ENCODE measurements at places on chromosomes 2 and 18.
A peak's percentile ranks its signal among the peaks of the same experiment; 100 is the strongest.

GRCh38 chr18:75546964-75547363, 119.5 kb upstream of the SMIM21 start:
- no peak for DNase-seq

DNA sequence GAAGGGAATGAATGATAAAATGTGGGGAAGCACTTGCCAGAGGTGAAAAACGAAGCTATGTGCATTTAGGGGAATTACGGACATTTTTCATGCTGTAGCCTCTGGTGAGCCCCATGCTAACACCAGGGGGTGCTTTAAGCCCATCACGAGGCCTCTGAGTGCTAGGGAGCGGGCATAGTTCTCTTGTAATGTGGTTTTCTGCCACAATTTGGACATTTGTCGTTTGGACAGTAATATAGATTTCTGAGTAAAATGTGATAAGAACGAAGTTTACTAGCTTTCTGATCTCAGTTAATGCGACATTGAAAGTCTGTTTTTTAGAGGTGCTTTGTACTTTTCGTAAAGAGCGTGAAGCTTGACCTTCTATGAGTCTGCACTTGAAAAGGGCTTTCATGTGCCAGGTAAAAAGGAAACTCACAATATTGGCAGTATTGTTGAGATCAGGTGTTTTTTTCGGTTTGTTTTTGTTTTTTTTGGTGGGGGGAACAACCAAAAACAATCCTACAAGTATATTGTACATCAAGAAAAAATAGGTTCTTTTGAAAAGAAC, 50.6 kb downstream of the TRAF3IP1 start:
- peak; percentile 20 for DNase-seq

DNA sequence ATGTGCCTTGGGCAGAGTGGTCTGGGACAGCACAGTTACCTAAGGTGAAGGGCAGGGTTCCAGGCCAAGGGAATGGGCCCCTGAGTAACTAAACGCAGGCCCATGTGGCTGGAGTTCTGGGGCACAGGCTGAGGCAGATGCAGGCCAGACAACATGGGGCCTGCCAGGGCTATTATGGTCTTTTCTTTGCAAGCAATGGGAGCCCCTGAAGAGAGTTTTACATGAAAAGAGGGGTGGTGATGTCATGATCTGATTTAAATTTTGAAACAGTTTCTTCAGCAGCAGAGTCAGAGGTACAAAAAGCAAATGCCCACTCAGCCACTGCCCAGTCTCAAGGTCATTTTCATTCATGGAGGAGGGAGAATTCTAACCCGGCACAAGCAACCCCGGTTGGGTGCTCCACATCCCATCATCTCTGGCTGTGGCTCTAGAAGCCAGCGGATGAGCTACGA, 5.6 kb downstream of the CHST10 start:
- DNase-seq: no peak

- no peak for DNase-seq
These were observed 8.3 kb upstream of the TGFA start for GRCh38 chr2:70561893-70562292.

DNA sequence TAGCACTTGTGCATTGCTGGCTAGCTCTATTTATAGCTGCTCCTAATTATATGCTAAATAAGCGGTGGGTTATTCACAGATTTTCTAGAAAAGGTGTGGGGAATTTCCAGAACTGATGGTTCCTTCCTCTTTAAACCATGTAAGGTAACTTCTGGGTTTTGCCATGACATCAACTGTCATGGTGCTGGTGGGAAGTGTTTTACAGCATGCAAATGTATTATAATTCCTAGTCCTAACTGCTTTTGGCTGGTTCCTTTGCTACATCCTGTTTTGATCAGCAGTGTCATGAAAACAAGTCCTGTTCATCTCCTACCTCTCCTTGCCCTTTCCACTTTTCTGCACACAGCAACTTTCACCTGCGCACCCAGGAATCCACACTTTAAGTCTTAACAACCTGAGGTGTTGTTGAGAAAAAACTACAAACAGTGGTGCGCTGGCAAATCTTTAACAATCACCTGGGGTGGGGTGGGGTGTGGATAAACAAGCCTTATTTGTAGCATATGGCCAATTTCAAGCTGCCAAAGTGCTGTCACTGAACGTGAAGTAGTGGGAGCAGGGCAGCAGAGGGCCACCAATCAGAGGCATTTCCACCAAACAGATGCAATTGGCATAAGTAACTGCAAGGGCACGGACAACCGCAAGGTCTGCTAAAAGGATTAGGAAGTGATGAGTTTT, 33.4 kb upstream of the SKOR2 start:
- DNase-seq: no peak

DNA sequence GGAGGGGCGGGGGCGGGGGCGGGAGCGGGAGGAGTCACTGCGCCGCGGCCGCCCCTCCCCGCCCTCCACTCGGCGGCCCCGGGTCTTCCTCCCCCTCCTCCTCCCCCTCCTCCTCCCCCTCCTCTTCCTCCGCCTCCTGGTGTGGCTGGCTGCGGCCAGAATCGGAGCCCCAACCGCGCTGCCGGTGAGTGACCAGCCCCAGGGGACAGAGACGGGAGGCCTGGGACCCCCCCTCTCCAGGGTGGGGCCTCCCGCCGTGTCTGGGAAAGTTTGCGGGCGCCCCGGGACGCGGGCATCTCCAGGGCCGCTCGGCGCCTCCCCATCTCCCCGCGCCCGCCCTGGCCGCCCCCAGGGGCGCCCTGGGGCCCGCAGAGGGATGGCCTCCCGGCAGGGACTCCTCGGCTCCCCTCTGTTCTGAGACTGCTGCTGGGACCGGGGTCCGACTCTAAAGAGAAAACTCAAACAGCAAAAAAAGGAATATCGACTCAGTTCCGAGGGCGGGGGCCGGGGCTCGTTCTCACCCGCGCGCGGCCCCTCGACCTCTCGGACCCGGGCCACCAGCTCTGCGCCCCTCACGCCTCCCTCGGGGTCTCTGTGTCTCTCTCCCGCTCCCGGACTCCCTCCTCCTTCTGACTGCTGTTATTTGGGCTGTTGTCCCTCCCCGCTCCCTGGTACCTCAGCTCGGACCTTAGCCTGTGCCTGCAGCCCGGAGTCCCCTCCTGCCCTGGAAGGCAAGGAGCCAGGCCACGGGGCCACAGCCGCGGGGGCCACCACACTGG, at the start of gene STON1:
Gene STON1, plus strand, starts transcription at position 122 of the 779 bp plus-strand sequence. CDS start 50,480 bp downstream, outside the sequence.
- DNase-seq: no peak

DNA sequence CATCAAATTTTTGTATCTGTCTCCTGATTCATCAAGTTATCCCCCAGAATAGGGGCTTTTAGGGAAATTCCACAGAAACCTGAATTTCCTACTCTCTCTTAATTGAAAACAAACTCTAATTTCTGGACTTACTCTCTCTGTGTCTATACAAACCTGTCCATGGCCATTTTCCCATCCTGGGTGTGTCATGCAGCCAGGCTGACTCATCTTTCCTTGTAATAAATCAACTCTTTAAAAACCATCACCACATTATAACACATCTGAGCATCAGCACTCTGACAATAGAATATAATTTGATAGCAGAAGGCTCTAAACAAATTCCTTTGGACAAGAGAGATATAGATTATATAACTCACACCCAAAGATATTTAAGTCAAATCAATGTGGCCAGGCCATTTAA, 610.2 kb downstream of the DCC start:
- DNase-seq: no peak

DNA sequence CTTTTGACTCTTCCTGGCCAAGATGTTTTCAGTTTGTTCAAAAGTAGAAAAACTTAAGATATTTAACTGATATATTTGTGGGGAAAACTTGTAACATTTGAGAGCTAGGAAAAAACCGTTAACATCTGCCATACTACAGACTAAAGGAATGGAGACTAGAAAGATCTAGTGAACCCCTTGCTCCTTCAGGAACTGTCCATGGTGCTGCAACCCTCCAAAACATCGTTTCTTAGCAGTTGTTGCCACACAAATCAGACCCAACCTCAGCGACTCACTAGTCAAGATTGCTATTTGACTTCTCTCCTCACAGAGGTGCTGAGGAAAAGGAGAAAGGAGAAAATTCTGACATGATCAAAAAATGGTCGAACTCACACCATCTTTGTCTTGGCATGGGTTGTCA, 393.8 kb upstream of the LYPD1 start:
- DNase-seq: no peak

DNA sequence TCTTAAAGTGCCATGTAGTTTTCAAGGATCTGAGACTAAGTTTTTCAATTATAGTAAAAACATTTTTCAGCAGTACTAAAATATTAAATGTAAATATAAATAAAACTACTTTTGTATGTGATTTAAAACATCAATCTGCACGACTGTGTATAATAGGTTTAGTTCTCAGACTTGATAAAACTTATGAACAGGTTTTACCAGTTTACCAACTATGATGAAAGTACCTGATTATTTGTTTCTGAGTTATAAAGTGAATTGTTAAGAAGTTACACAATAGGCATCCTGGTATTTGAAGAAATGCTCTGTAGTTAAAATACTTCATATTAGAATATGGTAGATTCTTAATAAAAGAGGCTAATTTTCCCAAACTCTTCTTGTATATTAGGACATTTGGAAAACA, 14.8 kb downstream of the RELCH start:
- no peak for DNase-seq

DNA sequence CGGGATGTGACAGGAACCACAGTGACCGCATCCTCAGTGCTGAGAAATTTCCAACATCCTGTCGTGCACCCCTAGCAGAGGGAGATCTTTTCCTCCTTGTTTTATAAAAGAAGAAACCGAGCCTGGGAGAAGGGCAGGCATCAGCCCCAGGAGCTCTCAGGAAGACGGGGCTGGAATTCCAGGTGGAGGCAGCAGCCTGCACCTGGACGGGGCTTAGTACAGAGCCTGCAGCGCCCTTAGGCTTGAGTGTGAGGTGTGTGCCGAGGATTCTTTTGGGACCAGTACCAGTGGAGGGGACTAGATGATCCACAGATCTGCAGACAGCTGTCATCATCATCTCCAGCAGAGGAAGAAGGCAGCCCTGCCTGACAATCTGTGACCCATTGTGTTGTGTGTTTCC, 148.8 kb downstream of the GBX2 start:
- DNase-seq: no peak

- no peak for DNase-seq
These were observed 124.9 kb upstream of the SMAD7 start for GRCh38 chr18:49075681-49076080.

DNA sequence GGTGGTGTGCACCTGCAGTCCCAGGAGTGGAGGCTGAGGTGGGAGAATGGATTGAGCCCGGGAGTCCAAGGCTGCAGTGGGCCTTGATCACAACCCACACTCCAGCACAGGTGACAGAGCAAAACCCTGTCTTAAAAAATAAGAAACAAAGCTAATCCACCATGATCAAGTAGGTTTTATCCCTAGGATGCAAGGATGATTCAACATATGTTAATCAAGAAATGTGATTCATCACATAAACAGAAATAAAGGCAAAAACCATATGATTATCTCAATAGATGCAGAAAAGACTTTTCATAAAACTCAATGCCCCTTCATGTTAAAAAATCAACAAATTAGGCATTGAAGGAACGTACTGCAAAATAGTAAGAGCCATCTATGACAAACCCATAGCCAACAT, 58.1 kb downstream of the CCBE1 start:
- no peak for DNase-seq

DNA sequence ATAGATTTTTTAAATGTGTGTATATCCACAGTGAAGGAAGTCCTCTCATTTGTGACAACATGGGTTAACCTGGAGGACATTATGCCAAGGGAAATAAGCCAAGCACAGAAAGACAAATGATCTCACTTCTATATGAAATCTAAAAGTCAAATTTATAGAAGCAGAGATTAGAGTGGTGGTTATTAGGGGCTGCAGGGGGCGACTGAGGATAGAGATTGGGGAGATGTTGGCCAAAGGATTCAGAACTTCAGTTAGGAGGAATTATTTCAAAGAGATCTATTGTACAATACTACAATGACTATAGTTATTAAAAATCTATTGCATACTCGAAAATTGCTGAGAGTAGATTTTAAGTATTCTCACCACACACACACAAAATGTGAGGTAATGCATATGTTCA, 252.4 kb upstream of the SLC39A10 start:
- DNase-seq: no peak

Data from stimulated activated CD4-positive, alpha-beta T cell treated with anti-CD3 and anti-CD28 coated beads, Interleukin-1b, Interleukin-23, amount 100 ng/mL, for 1 hour (primary cell).